ENCODE measurements at places on chromosomes 11 and 22. TPM values are rescaled to one million over a fixed set of nuclear protein-coding genes. Genes with fewer than 3 reads are reported as not detected.

C11orf87 gene
- total RNA-seq: not detected

MS4A6E gene
- not detected for total RNA-seq

SYT7 gene
- total RNA-seq: 23.2 TPM

LRRC56 gene
- 1.0 TPM for total RNA-seq

TREH gene
- not detected for total RNA-seq

PVALB gene
- total RNA-seq: not detected

LRRC10B gene
- not detected for total RNA-seq

MPEG1 gene
- total RNA-seq: not detected

TESMIN gene
- total RNA-seq: 30.2 TPM

HTR3B gene
- total RNA-seq: not detected

INPP5J gene
- 2.1 TPM for total RNA-seq

POU2AF3 gene
- not detected for total RNA-seq

OR6A2 gene
- total RNA-seq: 0.06 TPM

MFRP gene
- total RNA-seq: not detected

CLDN25 gene
- total RNA-seq: not detected

OR56A3 gene
- total RNA-seq: not detected

TSGA10IP gene
- total RNA-seq: not detected

FAM180B gene
- total RNA-seq: not detected
